Effector memory CD4-positive, alpha-beta T cell (primary cell): ENCODE measurements at places on chromosomes 4 and X.

DNA sequence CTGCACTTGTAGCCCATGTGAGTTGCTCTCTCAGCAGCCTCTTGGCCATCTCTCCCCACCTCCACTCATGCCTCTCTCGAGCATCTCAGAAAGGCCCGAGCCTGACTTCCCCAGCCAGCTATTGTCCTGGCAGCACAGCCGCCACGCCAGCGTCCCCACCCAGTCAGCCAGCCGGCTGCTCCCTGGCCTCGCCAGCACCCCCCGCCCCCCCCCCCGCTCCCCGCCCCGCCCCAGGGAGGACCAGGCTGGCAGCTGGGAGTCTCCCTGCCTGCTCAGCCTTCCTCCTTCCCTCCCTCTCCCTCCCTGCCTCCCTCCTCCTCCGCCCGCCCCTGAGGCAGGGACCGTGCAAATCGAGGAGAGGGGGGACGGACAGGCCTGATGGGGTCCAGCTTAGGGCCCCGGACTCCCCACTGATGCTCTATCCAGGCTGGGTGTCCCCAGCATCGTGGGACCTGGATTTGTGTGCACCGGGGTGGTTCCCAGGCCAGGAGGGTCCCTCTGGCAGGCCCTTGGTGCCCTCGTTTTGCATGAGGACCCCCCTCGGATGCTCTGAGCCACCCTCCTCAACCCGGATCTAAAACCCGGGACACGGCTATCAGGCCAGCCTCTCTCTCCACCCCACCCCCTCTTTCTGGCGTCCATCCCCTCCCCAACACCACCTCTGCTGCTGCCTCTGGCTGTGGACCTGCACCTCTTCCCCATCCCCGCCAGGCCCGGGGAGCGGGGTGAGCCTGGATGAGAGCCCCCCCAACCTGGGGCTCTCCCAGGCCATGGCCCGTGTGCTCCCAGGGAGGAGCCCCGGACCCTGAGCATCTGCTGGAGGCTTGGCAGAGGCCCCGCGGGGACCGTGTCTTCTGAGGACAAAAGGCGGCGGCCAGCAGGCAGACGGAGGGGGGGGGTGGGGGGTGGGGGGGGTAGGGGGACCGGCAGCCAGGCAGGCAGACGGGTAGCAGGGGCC lies at the start of gene GPR173:
GPR173 (plus strand) TSS at position 621 of the 958 bp plus-strand sequence. CDS start 27,833 bp downstream, outside the sequence.
- DNase-seq: no peak
- no peaks in the 10 kb centered on the region for H3K36me3 ChIP-seq
- H3K27ac ChIP-seq: no peak within 1 kb of the TSS

DNA sequence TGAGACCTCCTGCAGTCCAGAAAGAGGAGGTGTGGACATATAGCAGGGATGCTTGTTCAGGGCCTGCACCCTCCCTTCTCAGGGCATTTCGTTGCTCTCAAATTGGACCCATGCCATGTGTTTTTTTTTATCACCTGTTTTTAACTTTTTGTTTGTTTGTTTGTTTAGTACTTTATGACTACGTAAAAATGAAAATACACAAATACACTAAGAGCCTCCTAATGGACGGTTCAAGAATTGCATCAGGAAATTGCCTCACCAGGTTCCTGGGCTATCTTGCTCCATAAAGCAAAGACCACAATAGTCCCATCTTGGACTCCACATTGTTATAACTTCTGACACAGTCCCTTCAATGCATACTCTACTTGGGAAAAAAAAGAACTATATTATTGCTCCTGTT lies 1685.9 kb upstream of the TENM3 start:
- H3K36me3 ChIP-seq: no peaks in the 10 kb centered on the region
- H3K27me3 ChIP-seq: no peaks in the 10 kb centered on the region
- no peak overlapping the region for H3K4me3 ChIP-seq
- no peak for DNase-seq
- H3K4me1 ChIP-seq: no peaks in the 10 kb centered on the region

DNA sequence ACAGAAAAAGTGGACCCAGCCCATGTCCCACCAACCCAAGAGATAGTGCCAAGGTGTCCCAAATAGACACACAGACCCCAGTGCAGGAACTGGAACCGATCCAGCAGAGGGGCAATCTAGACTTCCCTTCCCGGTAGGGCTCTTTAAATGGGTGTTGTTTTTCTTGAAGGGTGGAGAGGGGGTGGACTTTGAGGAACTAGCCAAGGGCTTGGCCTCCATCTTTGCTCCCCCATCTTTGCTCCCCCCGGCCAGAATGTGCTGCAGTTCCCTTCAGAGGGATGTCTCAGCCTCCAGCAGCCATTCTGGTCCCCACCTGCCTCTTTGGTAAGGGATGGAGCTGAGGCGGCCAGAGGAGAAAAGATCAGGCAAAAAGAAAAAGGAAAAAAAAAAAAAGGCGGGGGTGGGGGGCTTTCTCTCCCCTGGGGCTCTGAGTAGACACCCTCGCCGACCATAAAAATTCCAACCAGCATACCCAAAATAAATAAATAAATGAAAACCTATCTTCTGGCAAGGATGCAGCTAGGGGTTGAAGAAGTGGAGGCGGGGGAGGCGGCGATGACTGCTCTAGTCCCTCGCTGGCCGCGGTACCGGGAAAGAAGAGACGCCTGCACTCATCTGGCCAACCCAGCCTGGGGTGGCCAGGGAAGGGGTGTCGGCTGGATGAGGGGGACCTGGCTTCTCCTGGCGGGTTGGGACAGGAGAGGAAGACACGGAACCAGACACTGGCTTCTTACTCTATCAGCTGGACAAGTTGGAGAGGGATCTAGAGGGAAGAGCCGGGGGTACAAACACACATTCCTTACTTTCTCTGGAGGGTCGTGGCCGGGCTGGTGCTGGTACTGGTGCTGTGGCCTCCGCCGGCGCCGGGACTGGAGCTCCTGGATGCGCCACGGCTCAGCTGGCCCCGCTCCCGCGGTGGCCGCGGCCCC lies 38.5 kb upstream of the IQSEC2 start:
- peak overlapping the region; percentile 53 for H3K4me3 ChIP-seq
- H3K36me3 ChIP-seq: no peaks in the 10 kb centered on the region
- peaks cover 10% of the 10 kb centered on the region for H3K4me1 ChIP-seq
- no peak overlapping the region for H3K27ac ChIP-seq
- peaks cover 18% of the 10 kb centered on the region for H3K27me3 ChIP-seq

GRCh38 chrX:19683358-19683757 lies 168.1 kb upstream of the MAP3K15 start:
- H3K4me1 ChIP-seq: peaks cover 18% of the 10 kb centered on the region
- H3K27me3 ChIP-seq: no peaks in the 10 kb centered on the region
- no peak overlapping the region for H3K4me3 ChIP-seq
- H3K36me3 ChIP-seq: peaks cover 13% of the 10 kb centered on the region
- DNase-seq: no peak

DNA sequence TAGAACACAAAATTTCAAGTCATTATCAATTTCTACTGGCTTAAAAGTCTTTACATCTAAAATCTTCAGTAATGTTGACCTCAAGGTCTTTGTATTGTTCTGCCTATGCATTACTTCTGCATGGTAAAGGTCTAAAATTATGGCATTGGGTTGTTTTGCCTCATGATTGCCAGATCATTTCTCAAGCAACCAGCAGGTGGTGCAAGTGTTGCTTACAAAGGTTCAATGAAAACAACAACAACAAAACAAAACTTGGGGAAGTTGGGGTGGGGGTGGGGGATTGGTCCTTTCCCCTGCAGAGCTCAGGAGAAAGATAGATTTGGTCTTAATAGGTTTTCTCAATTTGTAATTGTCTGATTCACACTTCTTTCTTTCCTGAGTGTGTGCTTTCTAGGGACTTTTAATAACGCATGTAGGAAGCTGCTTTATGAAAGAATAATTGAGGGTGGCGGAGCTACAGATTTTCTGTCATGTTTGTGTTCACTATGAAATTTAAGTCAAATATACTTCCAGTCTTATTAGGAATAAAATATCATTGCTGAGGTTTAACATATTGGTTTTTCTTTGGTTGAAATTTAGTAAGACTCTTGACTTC lies 145.1 kb downstream of the COL4A5 start:
- no peaks in the 10 kb centered on the region for H3K4me1 ChIP-seq
- H3K27ac ChIP-seq: no peak overlapping the region
- H3K4me3 ChIP-seq: no peak overlapping the region
- DNase-seq: no peak
- H3K36me3 ChIP-seq: no peaks in the 10 kb centered on the region

DNA sequence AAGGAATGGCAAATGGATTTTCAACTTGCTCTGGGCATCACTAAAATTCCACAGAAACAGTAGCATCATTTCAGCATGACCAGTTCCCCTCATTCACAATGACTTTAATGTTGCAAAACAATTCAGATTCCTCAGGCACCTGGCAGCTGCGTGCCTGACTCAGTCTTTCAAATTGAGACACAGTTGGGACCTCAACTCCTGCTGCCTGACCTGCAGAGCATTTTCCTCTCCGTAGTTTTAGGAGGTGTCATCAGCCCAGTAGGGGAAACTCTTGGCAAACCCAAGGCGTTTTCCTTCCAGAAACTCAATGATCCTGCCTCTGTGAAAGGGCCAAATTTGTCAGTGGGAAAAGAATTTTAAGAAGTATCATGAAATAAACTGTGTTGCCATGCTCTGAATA lies 388.9 kb downstream of the SPRY1 start:
- no peak for DNase-seq
- H3K27me3 ChIP-seq: no peaks in the 10 kb centered on the region
- no peaks in the 10 kb centered on the region for H3K36me3 ChIP-seq

DNA sequence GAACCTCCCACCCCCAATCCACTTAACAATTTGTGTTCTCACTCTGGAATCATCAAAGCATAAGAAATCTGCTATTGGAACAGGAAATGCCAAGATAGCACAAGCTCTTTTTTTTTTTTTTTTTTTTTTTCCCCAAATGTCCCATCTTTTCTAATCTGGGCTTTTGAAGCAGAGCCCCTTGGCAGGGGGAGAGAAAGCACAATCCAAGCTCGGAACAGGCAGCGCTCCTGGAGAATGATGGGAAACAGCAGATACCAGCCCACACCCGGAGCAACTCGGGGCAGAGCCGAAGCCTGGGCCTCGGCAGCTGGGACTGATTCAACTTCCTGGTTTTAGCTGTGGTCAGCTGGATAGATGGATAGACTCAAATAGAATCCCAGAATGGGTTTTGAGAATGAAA lies 235.1 kb downstream of the QDPR start:
- no peaks in the 10 kb centered on the region for H3K4me1 ChIP-seq
- H3K4me3 ChIP-seq: no peak overlapping the region
- H3K36me3 ChIP-seq: no peaks in the 10 kb centered on the region
- H3K27ac ChIP-seq: no peak overlapping the region
- no peak for DNase-seq
- H3K27me3 ChIP-seq: no peaks in the 10 kb centered on the region

DNA sequence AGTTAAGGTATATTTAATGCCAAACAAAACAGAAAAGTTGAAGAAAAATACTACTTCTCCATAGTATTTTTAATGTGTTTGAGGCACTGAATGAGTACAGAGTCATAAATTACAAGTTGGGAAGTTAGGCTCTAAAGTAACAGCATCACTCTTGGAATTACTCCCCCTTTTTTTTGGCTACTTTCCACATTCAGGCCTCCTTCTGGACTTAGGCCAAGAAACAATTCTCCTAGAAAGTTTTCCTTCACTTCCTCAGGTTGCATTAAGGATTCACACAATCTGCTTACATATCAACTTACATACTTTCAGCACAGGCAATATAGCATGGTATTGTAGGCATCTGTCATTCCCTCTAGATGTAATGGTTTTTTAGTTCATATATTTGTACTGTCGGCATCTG lies 52.1 kb downstream of the TMEM165 start:
- no peak overlapping the region for H3K4me3 ChIP-seq
- no peaks in the 10 kb centered on the region for H3K4me1 ChIP-seq
- H3K36me3 ChIP-seq: peaks cover 21% of the 10 kb centered on the region
- no peak overlapping the region for H3K27ac ChIP-seq

DNA sequence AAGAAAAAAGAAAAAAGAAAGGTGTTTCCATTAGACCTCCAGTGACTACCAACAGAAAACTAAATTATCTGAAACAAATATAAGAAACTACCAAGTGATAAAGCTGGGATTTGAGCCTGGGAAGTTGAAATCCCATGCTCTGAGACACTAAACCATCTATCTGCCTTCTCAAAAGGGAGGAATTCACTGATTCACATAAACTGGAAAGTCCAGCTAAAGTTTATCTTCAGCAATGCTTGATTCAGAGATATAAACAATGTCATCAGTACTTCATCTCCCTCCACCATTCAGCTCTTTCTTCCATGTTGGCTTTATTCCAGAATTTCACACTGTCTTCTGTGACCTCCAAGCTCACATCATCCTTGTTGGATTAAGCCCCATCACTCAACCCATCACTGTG lies 96.3 kb downstream of the IQCM start:
- no peak overlapping the region for H3K27ac ChIP-seq
- H3K27me3 ChIP-seq: no peaks in the 10 kb centered on the region
- no peak overlapping the region for H3K4me3 ChIP-seq
- no peaks in the 10 kb centered on the region for H3K36me3 ChIP-seq

GRCh38 chr4:131450572-131451209 lies 1698.4 kb upstream of the PCDH10 start:
- H3K36me3 ChIP-seq: no peaks in the 10 kb centered on the region
- no peaks in the 10 kb centered on the region for H3K4me1 ChIP-seq
- no peak overlapping the region for H3K4me3 ChIP-seq
- no peak overlapping the region for H3K27ac ChIP-seq
- no peak for DNase-seq

DNA sequence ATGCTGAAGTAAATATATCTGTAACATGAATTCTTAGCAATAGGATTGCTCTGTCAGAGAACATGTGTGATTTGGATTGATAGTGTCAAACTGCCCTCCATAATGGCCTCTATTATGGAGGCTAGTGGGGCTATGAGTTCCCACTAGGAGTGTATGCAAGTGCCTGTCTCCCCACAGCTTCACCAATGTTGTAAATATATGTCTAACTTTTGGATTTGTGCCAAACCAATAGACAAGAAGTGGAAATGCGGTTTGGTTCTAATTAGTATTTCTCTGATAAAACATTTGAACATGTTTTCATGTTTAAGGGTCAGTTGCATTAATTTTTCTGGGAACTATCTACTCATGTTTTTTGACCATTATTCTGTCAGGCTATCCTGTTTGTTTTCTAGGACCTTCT lies 28.1 kb downstream of the GPAT3 start:
- no peaks in the 10 kb centered on the region for H3K4me1 ChIP-seq
- DNase-seq: no peak
- H3K36me3 ChIP-seq: no peaks in the 10 kb centered on the region
- no peak overlapping the region for H3K27ac ChIP-seq

GRCh38 chr4:89939994-89940393 lies 45.3 kb downstream of the MMRN1 start:
- no peaks in the 10 kb centered on the region for H3K27me3 ChIP-seq
- no peak for DNase-seq
- H3K4me1 ChIP-seq: no peaks in the 10 kb centered on the region

GRCh38 chr4:85084371-85085094 lies 118.0 kb upstream of the WDFY3 start:
- DNase-seq: no peak
- H3K4me1 ChIP-seq: no peaks in the 10 kb centered on the region
- no peaks in the 10 kb centered on the region for H3K27me3 ChIP-seq
- H3K36me3 ChIP-seq: no peaks in the 10 kb centered on the region
- H3K4me3 ChIP-seq: no peak overlapping the region

- H3K36me3 ChIP-seq: no peaks in the 10 kb centered on the region
- DNase-seq: no peak
- H3K4me3 ChIP-seq: no peak overlapping the region
- H3K27me3 ChIP-seq: no peaks in the 10 kb centered on the region
- no peak overlapping the region for H3K27ac ChIP-seq
These were observed 191.0 kb downstream of the CCSER1 start for GRCh38 chr4:90318193-90318592.

- no peak for DNase-seq
- H3K27ac ChIP-seq: no peak overlapping the region
- no peaks in the 10 kb centered on the region for H3K36me3 ChIP-seq
- no peak overlapping the region for H3K4me3 ChIP-seq
These were observed 158.2 kb upstream of the CPEB2 start for GRCh38 chr4:14844061-14844460.

GRCh38 chr4:135240796-135241195 lies 1039.2 kb upstream of the PABPC4L start:
- DNase-seq: no peak
- no peak overlapping the region for H3K4me3 ChIP-seq
- H3K36me3 ChIP-seq: no peaks in the 10 kb centered on the region
- H3K27ac ChIP-seq: no peak overlapping the region
- no peaks in the 10 kb centered on the region for H3K27me3 ChIP-seq
